Stimulated activated CD4-positive, alpha-beta T cell treated with anti-CD3 and anti-CD28 coated beads, Interleukin-12 subunit alpha, Interleukin-12 subunit beta, amount 100 ng/mL, for 48 hours (primary cell): ENCODE measurements at places on chromosomes 4 and X.

GRCh38 chr4:100466501-100466900 is 51.3 kb downstream of the EMCN start:
- no peak for DNase-seq

- DNase-seq, result no peak
Measured at GRCh38 chr4:105896461-105896942, 1.2 kb downstream of the NPNT start.

- DNase-seq, result no peak
Measured at GRCh38 chrX:97030463-97030862, 146.8 kb downstream of the RPA4 start.

GRCh38 chr4:169068423-169068822 is 58.4 kb upstream of the CBR4 start:
- no peak for DNase-seq

DNA sequence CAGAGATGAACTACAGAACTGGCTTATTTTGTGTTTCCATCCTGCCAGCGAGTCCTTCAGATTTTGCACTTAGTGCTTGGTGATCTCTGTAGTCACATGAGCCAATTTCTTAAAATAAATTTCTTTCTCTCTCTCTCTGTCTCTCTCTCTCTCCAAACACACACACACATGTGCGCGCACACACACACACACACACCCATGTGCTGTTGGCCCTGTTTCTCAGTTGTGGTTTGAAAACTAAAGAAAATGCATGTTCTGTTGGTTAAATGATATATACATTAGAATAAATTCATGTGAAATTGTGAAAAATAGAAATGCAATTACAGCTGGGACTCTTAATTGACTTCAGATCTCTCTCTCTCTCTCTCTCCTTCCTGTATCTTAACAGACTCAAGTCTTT is 399.3 kb downstream of the FAT4 start:
- no peak for DNase-seq

- DNase-seq, result no peak
Measured at GRCh38 chrX:105050921-105051320, 169.6 kb downstream of the TEX13A start.

GRCh38 chr4:36254371-36254770 is 10.1 kb upstream of the ARAP2 start:
- no peak for DNase-seq

DNA sequence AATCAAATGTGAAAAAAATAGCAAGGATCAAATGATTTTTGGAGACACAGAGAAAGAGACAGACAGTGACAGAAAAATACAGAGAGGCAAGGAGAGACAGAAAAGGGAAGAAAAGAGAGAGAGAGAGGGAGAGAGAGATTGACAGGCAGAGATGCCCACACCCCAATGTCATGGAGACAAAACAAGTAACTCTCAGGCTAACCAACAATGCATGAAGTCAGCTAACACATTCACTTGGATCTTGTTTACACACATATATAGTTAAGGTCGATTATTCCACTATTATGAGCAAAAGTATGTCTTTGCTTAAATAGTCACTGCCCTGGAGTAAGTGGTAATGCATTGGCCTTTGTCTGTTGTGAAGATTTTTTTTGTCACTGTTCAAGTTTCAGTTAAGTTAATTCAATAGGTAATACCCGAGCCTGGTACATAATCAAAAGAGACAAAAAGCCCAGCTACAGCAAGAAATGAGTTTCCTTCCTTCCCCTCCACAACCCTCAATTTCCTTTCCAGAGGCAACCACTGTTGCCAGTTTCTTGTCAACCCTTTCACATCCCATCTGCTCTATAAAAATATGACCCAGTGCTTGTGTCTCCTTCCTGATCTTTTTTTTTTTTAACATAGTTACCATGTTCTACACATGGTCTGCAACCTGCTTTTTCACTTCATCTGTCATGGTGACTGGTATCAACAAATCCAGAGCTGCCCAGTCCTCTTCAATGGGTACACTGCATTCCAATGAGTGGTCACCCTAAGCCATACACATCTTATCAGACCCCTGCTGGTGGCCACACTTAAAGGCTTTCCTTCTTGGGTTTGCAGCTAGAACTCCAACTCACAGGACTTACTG is 52.1 kb downstream of the PROM1 start:
- DNase-seq, result no peak

GRCh38 chrX:40358994-40359393 is 221.8 kb upstream of the ATP6AP2 start:
- no peak for DNase-seq

- no peak for DNase-seq
Measured at GRCh38 chr4:154604696-154605200, 7.7 kb downstream of the FGG start.

DNA sequence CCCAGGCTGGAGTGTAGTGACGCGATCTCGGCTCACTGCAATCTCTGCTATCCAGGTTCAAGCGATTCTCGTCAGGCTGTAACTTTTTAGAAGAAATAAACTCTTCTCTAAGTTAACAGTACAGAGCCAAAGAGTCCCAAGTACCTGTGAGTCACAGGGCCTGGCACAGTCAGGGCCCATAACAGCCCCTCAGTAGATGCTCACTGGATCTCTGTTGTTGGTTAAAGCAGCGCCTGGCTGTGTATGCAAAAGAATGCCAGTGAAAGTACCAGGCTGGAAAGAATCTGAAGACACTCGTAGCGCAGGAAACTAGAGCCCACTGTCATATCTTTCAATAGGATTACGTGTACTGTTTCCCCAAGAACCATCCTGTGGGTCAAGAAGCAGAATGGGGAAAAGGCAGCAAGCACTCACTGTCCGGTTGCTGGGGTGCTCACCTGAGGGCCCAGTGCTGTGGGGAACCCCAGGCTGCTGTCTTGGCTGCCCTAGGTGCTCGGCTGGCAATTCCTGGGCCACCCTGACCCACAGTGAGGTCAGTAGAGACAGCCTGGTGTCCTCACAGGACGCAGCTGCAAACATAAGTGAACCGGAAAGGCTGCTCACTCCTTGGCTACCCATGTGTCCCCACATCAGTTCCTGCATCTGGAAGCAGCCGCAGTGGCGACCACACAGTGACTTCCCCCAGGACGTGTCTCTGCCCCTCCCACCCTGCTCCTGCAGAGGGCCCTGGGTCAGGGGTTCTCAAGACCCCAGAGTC is 3.1 kb upstream of the SLBP start:
- no peak for DNase-seq

DNA sequence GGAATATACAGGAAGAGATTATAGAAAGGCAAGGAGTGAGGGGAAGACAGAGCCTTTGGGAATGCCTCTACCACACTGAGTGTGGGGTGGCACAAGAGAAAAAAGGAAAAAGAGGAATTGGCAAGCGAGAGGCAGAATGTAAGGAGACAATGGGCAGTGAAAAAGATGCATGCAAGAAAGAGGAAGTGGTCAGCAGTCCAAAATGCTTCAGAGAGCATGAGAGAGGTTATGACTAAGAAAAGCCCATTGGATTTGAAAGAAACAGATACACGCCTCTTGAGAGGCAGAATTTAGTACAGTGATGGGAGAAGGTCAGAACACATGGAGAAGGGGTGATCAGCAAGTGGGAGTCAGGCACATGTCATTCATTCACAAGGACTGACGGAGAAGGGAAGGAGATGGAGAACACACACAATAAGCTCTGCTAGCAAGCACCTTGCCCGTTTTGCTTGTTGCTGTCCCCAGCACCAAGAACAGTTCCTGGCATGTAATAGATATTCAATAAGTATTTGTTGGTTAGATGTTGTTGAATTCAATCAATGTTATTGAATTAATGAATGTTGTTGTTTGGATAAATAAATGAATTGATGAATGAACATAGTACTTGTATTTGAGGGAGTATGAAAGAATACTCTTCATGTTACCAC is 6.3 kb downstream of the DCHS2 start:
- no peak for DNase-seq

- DNase-seq, result no peak
Measured at GRCh38 chr4:118337954-118338353, 14.8 kb downstream of the PRSS12 start.

- DNase-seq, result no peak
Measured at GRCh38 chr4:176400816-176401461, 81.2 kb downstream of the SPCS3 start.

DNA sequence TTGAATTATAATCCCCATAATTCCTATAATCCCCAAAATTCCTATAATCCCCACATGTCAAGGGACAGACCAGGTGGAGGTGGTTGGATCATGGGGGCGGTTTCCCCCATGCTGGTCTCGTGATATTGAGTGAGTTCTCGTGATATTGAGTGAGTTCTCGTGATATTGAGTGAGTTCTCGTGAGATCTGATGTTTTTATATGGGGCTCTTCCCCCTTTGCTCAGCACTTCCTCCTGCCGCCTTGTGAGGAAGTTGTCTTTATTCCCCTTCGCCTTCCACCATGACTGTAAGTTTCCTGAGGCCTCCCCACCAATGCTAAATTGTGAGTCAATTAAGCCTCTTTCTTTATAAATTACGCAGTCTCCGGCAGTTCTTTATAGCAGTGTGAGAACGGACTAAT is 36.6 kb upstream of the GPR78 start:
- DNase-seq, result no peak

DNA sequence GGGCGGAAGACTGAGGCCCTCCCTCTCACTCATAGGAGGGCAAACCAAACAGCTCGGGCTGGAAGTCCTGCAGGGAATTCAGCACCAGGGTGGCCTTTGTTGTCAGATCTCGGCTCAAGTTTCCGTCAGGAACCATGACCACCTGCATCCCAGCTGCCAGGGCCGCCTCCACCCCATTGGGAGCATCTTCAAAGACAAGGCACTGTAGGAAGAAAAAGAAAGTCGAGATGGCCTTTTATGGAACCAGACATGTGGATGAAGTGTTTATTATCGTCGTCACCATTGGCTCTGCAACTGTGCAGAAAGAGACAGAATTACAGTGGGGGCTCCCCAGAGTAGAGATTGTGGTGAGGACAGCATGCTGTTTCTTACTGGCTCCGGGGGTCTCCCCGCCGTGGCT is 97.2 kb upstream of the STS start:
- no peak for DNase-seq

- no peak for DNase-seq
Measured at GRCh38 chr4:37953620-37954293, 6.4 kb upstream of the PTTG2 start.

GRCh38 chr4:165207016-165207430 is 338 bp upstream of the KLHL2 start:
- DNase-seq, result peak; percentile 12

GRCh38 chr4:10629394-10629793 is 55.2 kb downstream of the CLNK start:
- DNase-seq, result no peak

DNA sequence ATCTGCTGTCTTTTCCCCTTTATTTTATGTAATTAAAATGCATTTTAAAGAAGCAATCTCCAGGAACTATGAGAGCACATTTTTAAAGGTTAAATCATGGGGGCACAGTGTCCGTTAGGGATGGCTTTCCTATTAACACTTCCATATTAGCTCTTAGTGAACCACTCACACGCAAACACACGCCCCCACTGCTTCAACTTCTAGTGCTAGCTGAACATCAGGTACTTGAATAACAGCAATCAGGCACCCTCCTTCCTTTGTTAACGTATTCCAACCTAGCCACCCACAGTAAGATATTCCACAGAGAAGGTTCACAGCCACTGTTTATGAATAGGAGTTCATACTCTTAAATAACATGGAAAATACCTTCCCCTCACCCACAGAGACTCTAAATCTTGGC is 9.3 kb downstream of the TMEM255A start:
- no peak for DNase-seq

GRCh38 chr4:25413261-25413660 is 36.2 kb downstream of the ANAPC4 start:
- DNase-seq, result no peak

GRCh38 chr4:115537387-115537786 is 424.0 kb upstream of the NDST4 start:
- no peak for DNase-seq
